ENCODE measurements at places on chromosomes 11 and 22. TPM values are rescaled to one million over a fixed set of nuclear protein-coding genes. Genes with fewer than 3 reads are reported as not detected.

Gene JHY
- total RNA-seq = 3.5 TPM

Gene PGA4
- not detected for total RNA-seq

Gene DEFB131B
- not detected for total RNA-seq

Gene APOL5
- total RNA-seq = 0.74 TPM

Gene SLC25A18
- 3.6 TPM for total RNA-seq

GRCh38 chr22:48037618-48038017 lies 1275.2 kb downstream of the TBC1D22A start:
- no peak overlapping the region for H3K27ac ChIP-seq
- H3K36me3 ChIP-seq = no peaks in the 10 kb centered on the region
- H3K27me3 ChIP-seq = no peaks in the 10 kb centered on the region
- H3K4me3 ChIP-seq = no peak overlapping the region
- DNase-seq = peak; percentile 18
- no peaks in the 10 kb centered on the region for H3K4me1 ChIP-seq

DNA sequence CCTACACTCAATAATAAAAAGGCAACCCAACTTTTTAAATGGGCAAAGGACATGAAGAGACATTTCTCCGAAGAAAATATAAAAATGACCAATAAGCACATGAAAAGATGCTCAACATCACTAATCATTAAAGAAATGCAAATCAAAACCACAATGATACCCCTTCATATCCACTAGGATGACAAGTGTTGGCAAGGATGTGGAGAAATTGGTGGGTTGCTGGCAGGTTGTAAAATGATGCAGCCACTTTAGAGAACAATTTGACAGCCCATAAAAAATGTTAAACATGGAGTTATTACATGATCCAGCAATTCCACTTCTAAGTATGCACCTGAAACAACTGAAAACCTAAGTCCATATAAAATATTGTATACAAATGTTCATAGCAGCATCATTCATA lies 73.2 kb upstream of the LMO2 start:
- no peaks in the 10 kb centered on the region for H3K4me1 ChIP-seq
- H3K4me3 ChIP-seq = no peak overlapping the region
- no peaks in the 10 kb centered on the region for H3K27me3 ChIP-seq
- no peak overlapping the region for H3K27ac ChIP-seq
- H3K36me3 ChIP-seq = no peaks in the 10 kb centered on the region

- no peaks in the 10 kb centered on the region for H3K27me3 ChIP-seq
- no peak overlapping the region for H3K4me3 ChIP-seq
- peaks cover 66% of the 10 kb centered on the region for H3K4me1 ChIP-seq
- peak overlapping the region; percentile 85 for H3K27ac ChIP-seq
- DNase-seq = no peak
- H3K36me3 ChIP-seq = no peaks in the 10 kb centered on the region
Measured at GRCh38 chr11:2465202-2466068, 20.6 kb downstream of the KCNQ1 start.

- peak overlapping the region; percentile 79 for H3K27ac ChIP-seq
- H3K27me3 ChIP-seq = no peaks in the 10 kb centered on the region
- no peak overlapping the region for H3K4me3 ChIP-seq
- peaks cover 35% of the 10 kb centered on the region for H3K36me3 ChIP-seq
Measured at GRCh38 chr22:46113110-46113909, 37.0 kb upstream of the PPARA start.

- H3K4me1 ChIP-seq = no peaks in the 10 kb centered on the region
- H3K4me3 ChIP-seq = no peak overlapping the region
- DNase-seq = no peak
- H3K27ac ChIP-seq = no peak overlapping the region
- H3K36me3 ChIP-seq = no peaks in the 10 kb centered on the region
- no peaks in the 10 kb centered on the region for H3K27me3 ChIP-seq
Measured at GRCh38 chr11:95508219-95508890, 277.4 kb upstream of the SESN3 start.

- DNase-seq = no peak
- H3K4me3 ChIP-seq = no peak overlapping the region
- no peaks in the 10 kb centered on the region for H3K27me3 ChIP-seq
- H3K4me1 ChIP-seq = no peaks in the 10 kb centered on the region
Measured at GRCh38 chr11:123581651-123582399, 72.6 kb downstream of the SCN3B start.

DNA sequence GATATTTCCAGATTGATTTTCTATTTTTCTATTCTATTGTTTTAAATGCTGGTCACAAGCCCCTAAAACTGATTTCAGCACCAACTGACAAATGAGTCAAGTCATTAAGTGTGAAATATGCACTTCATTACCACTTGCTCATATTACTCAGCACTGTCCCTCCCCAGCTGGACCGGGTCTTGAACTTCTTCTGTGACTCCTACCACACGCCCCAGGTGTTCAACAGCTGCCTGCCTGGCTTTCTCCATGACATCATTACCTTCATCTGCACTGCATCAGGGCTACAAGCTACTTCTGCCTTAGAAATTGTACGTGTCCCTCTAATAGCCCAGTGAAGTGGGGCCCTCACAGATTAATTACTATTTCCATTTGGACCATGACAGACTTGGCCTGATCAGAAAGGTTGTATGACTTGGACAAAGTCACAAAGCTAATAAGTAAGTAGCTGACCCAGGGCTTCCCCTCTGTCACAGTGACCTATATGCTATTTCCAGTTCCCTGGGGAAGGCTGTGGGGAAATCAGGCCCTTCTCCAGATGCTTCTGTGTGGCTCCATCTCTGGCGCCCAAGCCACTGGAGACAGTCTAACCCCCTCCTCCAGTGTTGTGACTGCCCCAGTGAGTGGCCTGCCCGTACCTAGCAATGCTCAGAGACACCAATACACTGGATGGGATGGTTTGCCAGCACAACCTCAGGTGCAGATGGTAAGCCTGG lies 18.1 kb downstream of the TBC1D10A start:
- no peak for DNase-seq
- H3K4me3 ChIP-seq = no peak overlapping the region
- H3K27ac ChIP-seq = peak overlapping the region; percentile 8
- H3K27me3 ChIP-seq = no peaks in the 10 kb centered on the region
- H3K36me3 ChIP-seq = peaks cover under 1% of the 10 kb centered on the region
- peaks cover 96% of the 10 kb centered on the region for H3K4me1 ChIP-seq

- peaks cover 13% of the 10 kb centered on the region for H3K4me1 ChIP-seq
- no peak for DNase-seq
- H3K4me3 ChIP-seq = no peak overlapping the region
- H3K36me3 ChIP-seq = no peaks in the 10 kb centered on the region
- H3K27ac ChIP-seq = no peak overlapping the region
Measured at GRCh38 chr11:108551651-108552462, 41.7 kb downstream of the EXPH5 start.

DNA sequence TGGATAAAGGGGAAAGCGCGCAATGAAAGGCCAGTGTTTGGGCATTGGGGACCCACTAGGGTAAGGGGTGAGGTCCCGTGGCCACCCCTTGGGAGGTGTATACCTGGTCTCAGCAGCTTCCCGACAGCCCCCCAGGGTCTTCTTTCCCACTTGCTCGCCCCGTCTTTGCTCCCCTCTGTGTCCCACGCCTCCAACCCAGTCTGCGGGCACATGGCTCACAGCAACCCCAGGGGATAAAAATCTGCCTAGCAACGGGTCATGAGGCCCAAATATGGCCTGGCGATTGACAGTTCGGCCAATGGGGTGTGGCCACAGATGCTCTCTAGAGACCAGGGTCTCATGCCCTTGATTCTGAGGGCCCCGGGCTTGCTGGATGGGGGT lies 41.6 kb downstream of the AHNAK start:
- peak overlapping the region; percentile 39 for H3K4me3 ChIP-seq
- H3K4me1 ChIP-seq = peaks cover 90% of the 10 kb centered on the region
- H3K36me3 ChIP-seq = no peaks in the 10 kb centered on the region
- DNase-seq = no peak
- H3K27ac ChIP-seq = peak overlapping the region; percentile 20

DNA sequence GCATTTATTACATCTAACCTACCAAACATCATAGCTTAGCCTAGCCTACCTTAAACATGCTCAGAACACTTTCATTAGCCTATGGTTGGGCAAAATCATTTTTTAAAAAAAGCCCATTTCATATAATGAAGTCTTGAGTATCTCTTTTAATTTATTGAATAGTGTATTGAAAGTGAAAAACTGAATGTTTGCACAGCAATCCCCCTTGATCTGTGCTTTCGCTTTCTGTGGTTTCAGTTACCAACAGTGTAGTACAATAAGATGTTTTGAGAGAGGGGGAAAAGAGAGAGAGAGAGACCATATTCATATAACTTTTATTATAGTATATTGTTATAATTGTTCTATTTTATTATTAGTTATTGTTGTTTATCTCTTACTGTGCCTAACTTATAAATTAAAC lies 8.4 kb upstream of the MAP6 start:
- H3K4me1 ChIP-seq = no peaks in the 10 kb centered on the region
- no peaks in the 10 kb centered on the region for H3K36me3 ChIP-seq
- H3K27ac ChIP-seq = no peak overlapping the region
- DNase-seq = no peak
